ENCODE measurements at places on chromosomes 2 and 18. TPM values are rescaled to one million over a fixed set of nuclear protein-coding genes. Genes with fewer than 3 reads are reported as not detected.

The DCC gene
- total RNA-seq = not detected

The ITGA4 gene
- total RNA-seq = 210 TPM

The TEKT4 gene
- total RNA-seq = not detected

The HJURP gene
- total RNA-seq = not detected

The RBM43 gene
- 28.8 TPM for total RNA-seq

The CELF4 gene
- not detected for total RNA-seq

The ANTXR1 gene
- total RNA-seq = 0.14 TPM

The PLCD4 gene
- 0.58 TPM for total RNA-seq

The SOX11 gene
- not detected for total RNA-seq

The SP5 gene
- not detected for total RNA-seq

The MC2R gene
- not detected for total RNA-seq

The DAPL1 gene
- total RNA-seq = not detected

The ALMS1 gene
- 28.3 TPM for total RNA-seq

The TSPYL6 gene
- total RNA-seq = not detected

The HS1BP3 gene
- 15.4 TPM for total RNA-seq

DNA sequence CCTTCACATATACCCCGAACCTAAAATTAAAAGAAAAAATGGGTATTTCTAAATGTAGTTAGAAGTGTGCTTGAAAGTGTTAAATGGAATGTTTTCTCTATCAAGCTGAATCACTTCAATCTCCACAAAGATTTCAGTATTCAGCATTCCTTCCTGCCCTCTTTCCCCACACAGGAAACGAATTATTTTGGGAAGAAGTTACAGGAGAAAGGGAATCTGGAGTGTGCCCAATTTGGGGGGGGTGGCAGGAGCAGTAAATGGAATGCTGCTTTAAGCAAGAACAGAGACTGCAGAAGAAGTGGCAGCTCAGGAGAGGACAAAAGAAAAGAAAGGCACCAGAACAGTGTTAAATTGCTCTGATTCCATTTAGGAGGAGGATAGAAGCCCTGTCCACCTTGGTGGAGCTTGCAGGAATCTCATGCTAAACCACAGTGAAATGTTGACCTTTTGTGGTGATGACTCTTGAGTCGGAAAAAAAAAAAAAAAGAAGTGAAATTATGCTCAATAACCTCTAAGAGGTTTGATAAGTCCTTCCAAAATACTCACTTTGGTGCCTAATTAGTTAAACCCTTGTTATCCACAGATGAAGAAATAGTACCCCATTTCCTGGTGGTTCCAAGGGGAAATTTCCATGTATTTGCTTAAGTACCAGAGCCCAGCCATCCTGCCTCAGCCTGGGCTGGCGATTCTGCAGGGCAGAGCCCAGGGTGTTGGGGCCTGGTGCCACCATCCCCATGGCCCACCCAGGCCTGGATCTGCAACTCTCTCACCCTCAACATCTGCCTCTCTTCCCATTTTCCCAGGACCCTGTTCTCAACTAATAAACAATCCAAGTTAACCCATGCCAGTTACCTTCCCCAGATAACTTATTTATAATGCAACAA is 56.5 kb downstream of the MYO5B start:
- DNase-seq = no peak

- no peak for DNase-seq
Observed at GRCh38 chr2:215745331-215745730, 268.0 kb downstream of the MREG start.

DNA sequence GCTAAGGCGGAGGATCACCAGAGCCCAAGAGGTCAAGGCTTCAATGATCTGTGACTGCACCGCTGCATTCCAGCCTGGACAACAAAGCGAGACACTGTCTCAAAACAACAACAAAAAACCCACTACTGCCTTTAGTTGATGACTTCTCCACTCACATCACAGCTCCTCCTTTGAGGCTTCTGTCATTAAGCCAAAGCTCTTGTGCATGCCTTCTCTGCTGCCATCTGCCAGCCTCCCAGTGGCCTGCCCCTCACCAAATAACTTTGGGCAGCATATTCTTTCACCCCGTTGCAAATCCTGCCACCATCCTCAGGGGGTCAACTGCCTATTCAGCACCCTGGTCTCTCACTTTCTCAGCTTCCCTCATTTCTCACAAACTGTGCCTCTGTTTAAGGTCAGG is 27.5 kb downstream of the OSBPL1A start:
- no peak for DNase-seq

DNA sequence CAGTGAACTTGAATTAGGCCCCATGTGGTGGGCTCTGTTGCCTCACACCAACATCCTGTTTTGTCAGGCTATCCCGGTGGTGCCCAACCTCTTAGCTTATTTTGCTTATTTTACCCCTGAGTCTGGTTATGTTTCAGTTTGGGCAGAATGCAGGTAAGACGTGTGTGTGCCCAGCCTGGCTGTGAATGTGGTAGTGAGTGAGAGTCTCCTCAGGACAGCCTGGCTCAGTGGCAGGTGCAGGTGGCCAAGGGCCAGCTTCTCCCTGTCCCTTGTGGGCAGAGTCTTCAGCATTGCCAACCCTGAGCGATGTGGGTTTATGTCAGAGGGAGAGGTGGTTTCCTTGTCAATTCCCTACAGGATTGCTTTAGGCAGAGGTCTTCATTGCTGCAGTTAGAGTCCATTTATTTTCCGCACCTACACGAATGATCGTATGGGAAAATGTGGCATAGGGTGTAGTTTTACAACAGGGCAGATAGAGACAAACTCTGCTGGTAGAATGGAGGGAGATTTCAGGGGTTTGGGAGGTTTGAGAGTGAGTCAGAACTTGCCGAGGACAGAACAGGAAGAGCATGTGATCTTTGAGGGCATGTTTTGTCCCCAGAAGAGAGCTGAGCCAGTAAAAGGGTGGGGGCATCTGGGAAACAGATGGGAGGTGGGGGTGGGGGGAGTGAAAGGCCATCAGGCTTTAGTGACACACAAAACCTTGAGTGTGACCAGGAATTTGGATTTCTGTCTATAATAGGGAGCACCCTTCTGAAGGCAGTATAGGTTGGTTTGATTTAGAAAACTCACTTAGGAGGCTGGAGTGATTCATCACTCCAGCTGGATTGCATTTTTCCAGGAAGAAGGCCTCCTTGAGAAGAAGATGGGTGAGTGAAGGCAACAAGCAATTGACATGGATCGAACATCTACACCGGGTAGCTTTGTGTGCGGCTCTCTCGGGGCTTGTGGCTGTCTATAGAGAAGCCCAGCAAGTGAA is 156.2 kb upstream of the CELF4 start:
- DNase-seq = no peak

DNA sequence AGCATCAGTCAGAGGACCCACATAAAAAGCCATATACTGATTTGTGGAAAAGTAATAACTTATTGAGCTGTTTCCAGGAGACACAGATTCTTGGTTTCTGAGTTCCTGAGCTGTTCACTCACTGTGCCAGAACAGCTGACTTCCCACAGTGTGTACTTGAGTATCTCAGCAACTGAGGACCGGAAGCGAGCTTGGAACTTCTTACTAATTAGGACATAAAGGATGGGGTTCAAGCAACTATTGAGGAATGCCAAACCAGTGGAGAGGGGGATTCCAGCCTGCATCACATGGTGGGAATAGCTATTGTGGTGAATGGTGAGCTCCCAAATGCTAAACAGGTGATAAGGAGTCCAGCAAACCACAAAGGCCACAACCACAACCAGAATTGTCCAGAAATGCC is 16.4 kb downstream of the EEF1B2 start:
- no peak for DNase-seq

- DNase-seq = no peak
Observed at GRCh38 chr18:34911661-34912384, 129.4 kb upstream of the MAPRE2 start.

GRCh38 chr2:71545572-71546274 is 92.4 kb downstream of the DYSF start:
- peak; percentile 41 for DNase-seq

DNA sequence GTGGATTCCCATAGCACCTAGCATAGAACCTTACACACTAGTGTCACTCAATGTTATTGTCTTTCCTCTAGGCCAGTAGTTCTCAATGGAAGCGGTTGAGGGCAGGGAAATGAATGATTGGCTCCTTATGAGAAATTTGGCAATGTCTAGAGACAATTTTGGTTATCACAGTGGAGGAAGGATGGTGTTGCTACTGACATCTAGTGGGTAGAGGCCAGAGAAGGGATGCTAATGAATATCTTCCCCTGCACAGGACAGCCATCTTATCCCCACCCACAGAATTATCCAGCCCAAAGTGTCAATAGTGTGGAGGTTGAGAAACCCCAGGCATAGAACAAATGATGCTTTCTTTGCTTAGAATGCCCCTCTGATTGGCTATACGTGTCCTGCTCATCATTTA is 15.8 kb downstream of the C18orf63 start:
- DNase-seq = no peak

GRCh38 chr18:48149020-48149685 is 218.7 kb upstream of the SMAD2 start:
- DNase-seq = no peak

GRCh38 chr2:165544897-165545296 is 75.4 kb downstream of the CSRNP3 start:
- no peak for DNase-seq

DNA sequence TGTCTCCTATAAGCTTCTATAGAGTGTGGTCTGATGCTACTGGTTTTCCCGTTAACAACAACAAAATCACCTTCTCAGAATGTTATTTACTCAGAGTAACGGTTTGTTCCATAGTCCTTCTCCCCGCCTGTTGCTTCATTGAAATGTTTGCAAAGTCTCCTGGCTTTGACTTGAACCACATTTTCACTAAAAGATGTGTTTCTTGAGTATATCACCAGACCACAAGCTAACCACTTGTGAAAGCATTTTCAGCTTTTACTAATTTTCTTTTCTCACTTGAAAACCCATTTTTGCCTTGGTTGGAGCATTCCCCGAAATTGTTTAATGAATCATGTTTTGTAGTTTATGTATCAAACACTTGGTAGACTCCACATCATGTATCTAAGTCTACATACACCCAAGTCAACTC is 121.2 kb downstream of the DPP4 start:
- no peak for DNase-seq

GRCh38 chr2:241091734-241092445 is 10.2 kb downstream of the MTERF4 start:
- DNase-seq = no peak

DNA sequence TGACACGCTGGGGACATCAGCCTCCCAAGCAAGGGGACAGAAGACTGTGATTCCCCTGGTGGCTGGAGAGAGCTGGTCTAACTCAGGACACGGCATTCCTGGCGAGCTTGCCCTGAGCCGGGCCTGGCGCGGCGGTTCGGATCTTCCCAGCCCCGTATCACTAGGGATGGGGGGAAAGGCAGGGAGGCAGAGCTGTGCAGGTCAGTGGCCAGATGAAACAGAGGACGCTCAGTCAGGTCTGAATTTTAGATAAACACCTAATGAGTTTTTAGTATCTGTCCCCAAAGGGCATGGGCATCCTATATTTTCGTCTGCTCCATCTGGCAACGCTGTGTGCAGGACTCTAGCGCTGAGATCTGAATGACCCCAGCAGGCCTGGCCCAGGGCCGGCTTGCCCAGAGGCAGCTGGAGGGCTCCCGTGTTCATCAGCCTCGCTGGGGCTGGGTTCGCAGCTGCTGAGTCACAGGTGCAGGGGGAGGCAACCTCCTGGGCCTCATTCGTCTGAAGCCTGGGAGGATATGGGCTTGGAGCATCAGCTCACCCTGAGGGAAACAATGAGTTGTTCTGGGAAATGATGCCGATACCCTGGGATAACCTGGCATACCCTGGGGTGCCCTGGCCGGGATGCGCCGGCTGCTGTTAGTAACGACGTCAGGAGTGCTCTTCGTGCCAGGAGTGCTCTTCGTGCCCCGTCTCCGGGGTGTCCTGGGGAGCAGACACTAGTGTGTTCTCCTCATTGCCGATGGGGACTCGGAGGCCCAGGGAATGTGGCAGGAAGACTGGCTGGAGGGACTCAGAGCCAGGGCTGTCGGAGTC is 48.1 kb upstream of the HPCAL1 start:
- DNase-seq = no peak

DNA sequence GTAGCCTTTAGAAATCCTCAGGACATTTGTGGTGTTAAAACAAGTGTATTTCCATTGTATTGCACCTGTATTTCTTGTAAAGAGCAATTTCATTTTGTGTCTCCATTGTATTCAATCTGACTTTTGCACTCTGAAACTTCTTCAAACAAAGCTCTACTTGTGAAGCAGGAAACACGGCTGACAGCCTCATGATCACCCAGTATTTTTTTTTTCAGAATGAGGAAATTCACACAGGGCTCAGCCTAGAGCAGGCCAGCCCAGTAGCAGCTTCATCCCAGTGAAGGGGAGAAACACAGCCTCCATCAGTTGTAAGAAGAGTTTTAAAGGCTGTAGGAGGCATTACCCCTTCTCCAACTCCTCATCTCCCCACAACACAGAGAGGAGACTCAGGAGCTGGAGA is 175.9 kb upstream of the KLHL29 start:
- no peak for DNase-seq

DNA sequence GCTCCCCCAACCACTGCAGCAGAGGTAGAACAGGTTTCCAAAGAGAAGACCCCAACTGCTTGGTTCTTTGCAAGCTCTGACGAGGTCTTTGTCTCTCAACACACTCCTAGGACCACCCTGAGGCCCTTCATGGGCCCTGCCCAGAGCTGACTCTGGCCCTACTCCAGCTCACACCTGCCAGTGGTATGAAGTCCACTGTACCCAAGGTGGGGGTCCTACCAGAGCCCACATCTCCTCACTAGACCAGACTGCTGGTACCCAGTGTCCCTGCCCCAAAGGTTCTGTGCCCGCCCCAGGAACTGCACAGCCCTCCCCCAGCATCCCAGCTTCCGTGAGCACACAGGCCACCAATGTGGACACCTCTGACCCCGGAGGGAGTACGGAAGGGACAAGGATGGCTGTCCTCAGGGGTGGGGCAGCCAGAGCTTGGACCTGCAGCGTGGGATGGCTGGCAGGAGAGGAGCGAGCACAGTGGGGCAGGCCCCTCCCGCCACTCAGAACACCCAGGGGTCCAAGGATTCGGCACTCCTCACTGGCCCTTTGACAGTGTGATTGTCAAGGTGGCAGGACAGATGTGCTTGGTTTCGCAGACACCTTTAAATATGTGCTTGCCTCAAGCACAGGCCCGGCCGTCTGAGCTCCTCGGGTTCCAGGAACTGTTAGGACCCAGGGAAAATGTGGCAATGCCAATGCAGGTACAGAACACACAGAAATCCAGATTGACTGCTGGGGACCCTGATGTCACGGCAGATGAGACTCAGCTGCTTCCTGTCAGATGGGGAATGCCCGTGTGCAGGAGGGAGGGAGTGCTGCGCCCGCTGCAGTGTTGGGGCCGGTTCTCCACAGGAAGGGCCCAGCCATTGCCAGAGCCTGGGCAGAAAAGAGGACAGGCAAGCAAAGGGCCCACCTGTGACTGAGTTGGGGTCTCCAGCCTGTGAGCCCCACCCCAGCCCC is 51.2 kb downstream of the MTERF4 start:
- DNase-seq = no peak

DNA sequence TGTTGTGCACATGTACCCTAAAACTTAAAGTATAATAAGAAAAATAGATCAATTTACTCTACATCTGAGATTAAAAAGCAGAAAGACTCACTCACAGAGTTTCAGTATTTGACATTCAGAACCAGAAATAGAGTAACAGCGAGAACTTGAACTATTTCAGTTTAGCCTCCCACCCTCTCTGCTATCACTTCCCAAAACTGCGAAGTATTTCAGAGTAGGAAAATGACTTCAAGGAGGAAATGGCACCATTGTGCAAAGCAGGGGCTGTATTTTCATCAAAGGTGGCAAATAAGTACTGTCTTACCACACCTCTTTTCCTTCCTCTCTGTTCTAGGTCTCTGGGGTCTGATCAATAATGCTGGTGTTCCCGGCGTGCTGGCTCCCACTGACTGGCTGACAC is 13.6 kb downstream of the DHRS9 start:
- no peak for DNase-seq
